ENCODE measurements at places on chromosomes 2 and 18. TPM values are rescaled to one million over a fixed set of nuclear protein-coding genes. Genes with fewer than 3 reads are reported as not detected.

DNA sequence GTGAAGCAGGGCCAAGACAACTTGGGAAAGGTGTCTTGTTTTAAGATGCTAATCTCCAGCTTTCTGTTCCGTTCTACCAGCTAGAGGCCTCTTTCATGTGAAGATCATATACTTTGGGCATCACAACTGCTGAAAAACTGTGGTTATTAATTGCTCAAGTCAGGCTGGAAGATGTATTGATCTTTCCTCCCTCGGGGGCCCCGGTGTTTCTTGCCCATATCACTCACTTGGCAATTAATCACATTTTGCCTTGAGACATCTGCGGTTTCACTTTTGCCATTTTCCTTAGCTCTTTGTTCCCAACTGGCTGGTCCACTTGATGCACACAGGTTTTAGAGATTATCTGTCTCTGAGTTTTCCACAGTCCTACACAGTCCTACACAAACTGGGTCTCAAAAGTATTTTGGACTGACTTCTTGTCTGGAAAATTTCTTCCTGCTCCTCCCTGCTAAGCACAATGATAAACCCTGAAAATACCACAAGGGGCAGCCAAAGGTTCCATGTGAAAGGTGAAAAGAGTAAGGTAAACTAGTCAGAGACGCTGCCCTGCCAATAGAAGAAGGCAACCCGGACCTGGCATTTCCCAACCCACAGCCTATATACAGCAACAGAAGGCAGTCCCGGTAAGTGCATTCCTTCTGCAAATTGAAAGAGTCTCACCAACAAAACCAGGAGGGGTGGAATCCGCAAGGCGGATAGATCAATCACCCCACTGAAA lies 181.0 kb downstream of the AFF3 start:
- no peak for ATAC-seq

GRCh38 chr18:59325965-59326364 lies 7.5 kb upstream of the CPLX4 start:
- no peak for ATAC-seq

DNA sequence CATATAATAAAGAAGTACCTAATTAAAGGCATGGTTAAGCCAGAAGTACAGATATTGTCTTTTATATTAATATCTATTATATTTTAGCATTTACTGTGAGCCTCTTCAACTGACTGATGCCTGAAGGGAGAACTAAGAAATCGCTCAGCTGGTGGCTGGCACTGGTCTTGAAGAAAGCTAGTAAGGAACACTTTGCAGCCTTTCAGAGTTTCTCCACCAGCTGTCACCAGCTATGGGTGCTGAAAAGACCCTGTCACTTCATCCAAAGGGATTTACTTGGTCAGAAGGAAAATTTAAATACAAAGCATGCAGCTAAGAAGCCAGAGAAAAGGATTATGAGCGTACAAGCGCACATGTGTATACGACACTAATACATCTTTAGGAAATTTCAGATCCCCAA lies 525.9 kb downstream of the TMEM182 start:
- no peak for ATAC-seq

The TUBB8B gene
- total RNA-seq: not detected

The TP53I3 gene
- 34.3 TPM for total RNA-seq

DNA sequence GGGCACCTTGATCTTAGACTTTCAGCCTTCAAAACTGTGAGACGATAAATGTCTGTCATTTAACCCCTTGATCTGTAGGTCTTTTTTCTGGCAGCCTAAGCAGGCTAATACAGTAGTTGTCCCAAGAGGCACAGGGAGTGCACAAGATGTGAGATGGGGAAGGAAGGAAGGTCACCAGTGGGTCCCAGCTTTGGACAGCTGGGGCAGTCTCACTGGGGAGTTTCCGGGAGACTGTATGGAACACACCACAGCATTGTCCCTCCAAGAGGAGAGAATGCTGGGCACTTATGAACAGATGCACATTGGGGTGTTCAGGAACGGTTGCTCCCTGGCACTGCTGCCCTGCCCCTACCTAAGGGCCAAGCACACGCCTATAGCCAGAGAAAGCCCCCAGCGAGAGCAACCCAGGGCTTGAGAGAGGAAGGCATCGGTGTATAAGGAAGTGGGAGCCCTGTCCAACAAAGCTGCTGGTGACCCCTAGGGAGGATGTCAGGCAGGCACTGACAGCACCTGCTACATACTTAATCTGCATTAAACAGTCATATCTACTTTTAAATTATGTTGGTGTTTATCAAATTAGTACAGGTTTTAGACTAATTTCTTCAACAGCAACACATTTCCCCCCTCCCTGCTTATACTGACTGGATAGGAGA lies 11.6 kb upstream of the NCK2 start:
- no peak for ATAC-seq

- ATAC-seq: peak; percentile 73
Observed at GRCh38 chr18:39455285-39455684, 1889.7 kb upstream of the CELF4 start.

DNA sequence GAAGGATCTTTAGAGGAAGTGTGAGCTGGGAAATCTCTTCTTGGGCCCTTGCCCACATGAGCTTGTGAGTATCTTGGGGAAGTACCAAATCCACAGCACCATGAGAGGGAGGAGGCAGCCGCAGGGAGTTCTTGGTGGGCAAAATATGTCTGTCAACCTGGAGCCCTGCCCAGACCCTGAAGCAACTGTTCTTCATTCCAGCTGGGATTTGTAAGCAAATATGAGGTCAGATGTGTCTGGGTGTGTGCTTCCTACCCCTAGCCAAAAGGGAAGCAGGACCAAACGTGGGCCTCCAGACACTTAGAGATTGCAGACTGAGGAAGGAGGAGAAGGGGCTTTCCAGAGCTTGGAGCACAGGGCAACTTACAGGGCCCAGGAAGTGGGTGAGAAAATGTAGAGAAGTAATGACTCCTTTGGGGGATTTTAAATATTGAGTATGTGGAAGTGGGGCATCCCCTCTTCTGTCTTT lies 41.9 kb downstream of the TMEM247 start:
- peak; percentile 19 for ATAC-seq

GRCh38 chr2:30436859-30437435 lies 10.1 kb upstream of the LCLAT1 start:
- no peak for ATAC-seq

GRCh38 chr2:212961255-212961654 lies 190.2 kb downstream of the IKZF2 start:
- no peak for ATAC-seq

- no peak for ATAC-seq
Observed at GRCh38 chr18:63924551-63924950, 16.8 kb downstream of the SERPINB10 start.

- no peak for ATAC-seq
Observed at GRCh38 chr2:7674606-7675005, 757.4 kb downstream of the RNF144A start.

The PMAIP1 gene
- 10.1 TPM for total RNA-seq

The SOS1 gene
- 61.5 TPM for total RNA-seq

DNA sequence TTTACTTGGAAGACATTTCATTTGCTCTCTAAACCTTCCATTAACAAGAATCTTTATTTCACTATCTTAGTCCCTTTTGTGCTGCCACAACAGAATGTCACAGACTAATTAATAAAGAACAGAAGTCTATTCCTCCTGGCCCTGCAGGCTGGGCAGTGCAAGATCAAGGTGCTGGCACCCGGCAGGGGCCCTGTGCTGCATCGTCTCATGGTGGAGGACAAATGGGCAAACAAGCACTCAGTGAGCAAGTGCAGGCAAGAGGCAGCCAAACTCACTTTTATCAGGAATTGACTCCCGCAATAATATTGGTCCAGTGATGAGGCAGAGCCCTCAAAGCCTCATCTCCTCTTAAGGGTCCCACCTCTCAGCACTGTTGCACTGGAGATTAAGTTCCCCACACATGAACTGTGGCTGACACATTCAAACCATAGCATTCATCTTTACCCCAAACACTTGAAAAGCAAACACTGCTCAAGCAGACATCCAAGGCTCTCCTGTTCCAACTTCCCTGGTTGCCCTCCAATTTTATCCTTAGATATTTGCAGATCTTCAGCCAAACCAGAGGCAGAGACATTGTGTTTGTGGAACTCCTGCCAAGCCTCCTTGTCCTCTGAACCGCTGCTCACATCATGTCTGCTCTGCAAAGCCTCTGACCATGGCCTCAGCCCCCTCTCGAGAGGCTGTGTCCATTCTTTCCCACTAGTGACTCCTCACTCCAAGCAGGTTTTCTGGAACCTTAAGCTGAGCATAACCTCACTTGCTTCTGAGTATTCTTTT lies 404.4 kb upstream of the SOX11 start:
- ATAC-seq: no peak

DNA sequence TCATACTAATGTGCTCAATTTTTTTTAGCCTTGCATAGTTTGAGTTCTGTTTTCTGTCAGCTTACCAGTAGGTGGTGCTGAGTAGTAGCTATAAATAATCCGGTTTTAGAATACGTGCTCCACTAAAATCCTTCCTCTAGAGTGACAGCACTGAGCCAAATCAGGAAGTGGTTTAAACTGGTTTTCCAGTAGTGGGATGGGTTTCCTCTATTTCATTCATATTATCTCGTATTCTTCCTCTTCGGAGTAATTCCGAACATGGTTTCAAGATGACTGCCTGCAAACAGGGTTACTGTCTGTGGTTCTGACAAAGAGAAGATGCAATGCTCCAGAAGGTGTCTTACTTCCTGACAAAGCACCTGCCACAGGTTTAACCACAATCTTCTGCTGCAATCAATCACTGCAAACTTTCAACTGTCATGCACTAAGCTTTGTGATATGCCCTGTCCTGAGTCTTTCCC lies 496.9 kb upstream of the VRK2 start:
- ATAC-seq: peak; percentile 71

The SLC9A4 gene
- 0.62 TPM for total RNA-seq

- no peak for ATAC-seq
Observed at GRCh38 chr2:175454953-175455389, 273.5 kb upstream of the ATP5MC3 start.

The NUP35 gene
- total RNA-seq: 17.8 TPM

The IL36G gene
- not detected for total RNA-seq

- peak; percentile 67 for ATAC-seq
Observed at GRCh38 chr18:505483-506122, 5.1 kb upstream of the COLEC12 start.

DNA sequence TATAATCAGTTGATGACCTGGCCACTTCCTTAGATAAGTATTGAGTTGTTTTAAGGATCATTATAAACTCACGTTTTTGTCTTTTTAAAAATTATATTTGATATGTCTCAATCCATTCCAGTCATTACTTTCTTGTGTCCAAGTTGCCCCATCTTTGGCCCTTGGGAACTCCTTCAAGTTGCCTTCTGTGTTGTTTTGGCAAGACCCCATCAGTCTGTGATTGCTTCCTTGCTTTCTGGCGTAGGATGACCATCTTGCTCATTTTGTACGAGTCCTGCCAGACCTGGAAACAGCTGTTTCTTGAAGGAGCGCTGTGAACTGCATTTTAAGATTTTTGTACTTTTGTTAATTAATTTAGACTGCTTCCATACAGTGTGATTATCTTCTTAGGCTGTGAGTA lies 68.9 kb upstream of the ITM2C start:
- no peak for ATAC-seq

DNA sequence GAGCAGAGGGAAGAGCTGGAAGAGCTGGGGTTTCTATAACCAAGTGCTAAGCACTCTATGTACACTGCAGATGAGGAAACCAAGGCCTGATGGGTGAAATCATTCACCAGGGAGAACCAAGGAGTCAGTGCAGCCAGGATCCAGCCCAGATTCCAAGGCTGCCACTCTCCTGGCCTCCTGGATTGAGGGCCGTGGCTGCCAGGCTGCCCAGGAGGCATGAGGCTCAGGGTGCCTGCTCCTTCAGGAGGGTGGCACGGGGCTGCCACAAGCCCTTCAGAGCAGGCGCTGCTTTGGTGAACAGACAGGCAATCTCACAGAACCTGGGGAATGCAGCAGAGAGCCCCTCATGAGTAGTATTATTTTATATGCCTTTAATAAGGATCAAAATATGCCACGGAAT lies 293.7 kb upstream of the HDAC4 start:
- no peak for ATAC-seq

- no peak for ATAC-seq
Observed at GRCh38 chr2:99608861-99609260, 119.0 kb upstream of the REV1 start.

DNA sequence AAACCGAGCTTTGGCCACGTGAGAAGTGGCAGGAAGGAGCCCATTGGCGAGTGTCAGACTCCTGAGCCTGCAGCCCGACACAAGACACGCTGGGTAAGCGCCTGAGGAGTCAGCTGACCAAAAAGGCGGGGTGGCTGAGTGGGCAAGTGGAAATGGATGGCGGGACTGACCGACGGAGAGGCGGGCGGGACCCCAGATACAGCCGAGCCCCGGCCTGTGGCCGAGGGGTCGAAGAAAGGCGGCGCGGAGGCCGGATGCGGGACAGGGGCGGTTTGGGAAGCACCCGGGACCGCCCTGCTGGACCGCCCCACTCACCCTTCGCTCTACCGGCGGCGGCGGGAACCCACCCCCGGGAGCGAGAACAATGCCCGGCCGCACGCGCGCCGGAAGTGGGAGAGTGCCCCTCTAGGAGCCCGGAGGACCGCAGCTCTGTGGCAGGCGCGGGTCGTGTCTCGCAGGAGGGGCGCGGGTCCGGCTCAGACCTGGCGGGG lies 22.8 kb downstream of the ZSCAN30 start:
- peak; percentile 94 for ATAC-seq

DNA sequence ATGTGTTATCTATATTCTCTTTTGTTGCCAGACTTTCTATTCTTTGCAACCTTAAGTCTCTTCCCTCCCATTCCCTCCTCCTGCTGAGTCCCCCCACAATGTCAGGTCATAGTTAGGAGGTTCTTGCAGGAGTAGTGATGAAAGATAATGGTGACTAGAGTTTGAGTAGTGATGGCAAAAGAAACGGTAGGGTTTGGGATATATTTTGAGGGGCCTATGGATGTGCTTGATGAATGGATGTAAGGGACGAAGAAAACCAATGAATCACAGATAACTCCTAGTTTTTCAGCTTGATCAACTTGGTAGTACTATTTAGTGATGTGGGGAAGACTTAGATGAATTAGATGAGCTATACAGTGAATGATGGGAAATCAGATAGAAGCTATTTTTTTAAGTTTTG lies 21.0 kb downstream of the EML4 start:
- no peak for ATAC-seq

The INHA gene
- 1.3 TPM for total RNA-seq

Measured in motor neuron (in vitro differentiated cells).